ENCODE measurements at places on chromosomes 2 and 18.

DNA sequence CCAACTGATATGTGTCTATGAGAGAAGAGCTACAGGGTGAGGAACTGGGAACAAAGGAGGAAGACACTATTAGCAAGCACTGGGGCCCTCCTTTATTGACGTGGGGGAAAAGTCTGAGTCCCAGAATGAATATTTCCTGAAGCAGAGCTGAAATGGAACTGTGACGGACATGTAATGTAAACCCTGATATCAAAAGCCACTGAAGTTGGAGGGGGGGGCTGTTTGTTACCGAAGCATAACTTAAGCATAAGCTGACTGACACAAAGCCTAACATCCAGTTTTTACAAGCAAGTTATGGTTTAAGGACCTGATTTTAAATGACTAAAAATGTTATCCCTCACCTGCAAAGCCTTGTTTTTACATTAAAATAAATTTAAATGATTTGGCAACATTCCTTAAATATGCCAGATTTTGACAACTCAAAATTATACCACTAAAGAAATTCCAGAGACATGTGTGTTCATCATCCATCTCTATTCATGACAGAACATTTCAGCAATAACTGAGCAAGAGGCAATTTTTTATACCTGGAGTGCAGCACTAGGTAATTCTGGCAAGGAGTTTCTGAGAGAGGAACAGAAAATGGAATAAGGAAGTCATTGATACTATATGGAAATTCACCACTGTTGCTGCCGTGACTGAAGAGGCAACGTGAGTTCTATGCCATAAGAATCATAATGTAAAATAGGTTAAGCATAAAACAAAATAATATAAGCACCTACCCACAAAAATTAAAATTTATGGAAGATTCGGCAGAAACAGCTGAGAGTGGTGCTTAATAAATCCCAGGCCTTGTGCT, 186.0 kb downstream of the AFF3 start:
- no peak for DNase-seq

DNA sequence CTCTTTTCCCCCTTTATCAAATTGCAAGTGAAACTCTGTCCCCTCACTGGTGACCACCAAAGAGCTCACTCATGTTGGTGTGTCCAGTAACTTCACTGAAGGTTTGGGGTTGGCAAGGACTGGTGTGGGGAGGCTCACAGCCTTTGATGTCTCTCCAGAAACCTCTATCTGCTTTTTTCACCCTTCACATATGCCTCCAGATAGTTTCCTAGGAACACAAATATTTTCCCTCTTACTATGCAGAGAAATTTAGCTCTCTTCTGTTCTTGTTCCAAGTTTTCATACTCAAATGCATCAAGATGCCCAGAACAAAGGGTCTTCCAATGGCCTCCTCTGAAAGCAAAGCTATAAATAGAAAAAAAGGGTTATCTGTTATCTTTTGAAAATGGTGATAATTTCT, 20.7 kb downstream of the DTNA start:
- no peak for DNase-seq

- DNase-seq = no peak
Observed at GRCh38 chr2:100000915-100001707, 141.3 kb downstream of the AFF3 start.

DNA sequence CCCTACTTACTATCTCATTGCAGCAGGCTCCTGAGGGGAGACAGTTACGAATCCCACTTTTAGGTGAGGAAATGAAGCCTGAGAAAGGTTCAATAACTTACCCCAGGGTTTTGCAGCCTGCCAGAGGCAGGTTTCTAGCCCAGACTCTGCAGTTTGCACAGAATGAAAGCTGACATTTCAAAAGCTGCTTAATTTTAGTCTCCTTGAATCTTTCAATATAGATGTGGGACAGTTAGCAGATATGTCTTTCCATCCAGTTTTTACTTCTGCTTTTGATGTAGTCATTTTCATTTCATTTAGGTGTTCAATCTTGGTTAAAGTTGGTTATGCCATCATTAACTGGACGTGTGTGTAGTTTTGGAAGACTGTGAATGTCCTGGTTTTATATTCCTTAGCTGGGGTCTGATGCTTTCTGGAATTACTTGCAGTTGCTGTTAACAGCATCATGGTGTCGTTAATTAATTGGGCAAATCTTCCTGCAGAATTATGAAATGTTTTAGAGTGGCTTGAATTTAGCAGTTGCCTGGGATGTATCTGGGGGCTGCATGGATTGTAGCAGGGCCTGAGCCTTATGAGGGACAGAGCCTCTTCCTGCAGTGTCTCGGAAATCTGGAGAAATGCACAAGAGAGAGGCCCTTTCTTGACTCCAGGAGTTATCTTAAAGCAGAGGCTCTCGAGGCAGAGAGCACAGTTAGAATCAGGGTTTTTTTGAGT, 100.8 kb downstream of the ZNF532 start:
- no peak for DNase-seq

DNA sequence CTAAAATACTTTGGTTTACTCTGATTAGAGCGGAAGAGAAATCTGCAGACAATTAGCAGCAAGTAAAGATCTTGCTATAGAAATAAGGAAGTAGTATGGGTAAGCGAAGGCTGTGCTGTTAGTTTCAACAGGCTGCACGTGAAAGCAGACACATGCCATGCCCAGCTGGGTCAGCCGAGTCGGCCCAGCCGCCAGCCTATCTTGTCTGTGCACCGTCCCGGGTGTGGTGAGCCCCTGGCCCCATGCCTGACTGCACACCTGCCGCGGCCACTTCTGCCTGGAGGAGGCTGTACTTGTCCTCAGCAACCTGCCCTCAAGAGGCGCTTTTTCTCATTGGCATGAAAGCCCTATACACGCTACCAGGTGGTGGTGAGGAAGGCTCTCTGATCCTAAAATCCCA, 185.5 kb downstream of the SEPTIN10 start:
- DNase-seq = no peak

DNA sequence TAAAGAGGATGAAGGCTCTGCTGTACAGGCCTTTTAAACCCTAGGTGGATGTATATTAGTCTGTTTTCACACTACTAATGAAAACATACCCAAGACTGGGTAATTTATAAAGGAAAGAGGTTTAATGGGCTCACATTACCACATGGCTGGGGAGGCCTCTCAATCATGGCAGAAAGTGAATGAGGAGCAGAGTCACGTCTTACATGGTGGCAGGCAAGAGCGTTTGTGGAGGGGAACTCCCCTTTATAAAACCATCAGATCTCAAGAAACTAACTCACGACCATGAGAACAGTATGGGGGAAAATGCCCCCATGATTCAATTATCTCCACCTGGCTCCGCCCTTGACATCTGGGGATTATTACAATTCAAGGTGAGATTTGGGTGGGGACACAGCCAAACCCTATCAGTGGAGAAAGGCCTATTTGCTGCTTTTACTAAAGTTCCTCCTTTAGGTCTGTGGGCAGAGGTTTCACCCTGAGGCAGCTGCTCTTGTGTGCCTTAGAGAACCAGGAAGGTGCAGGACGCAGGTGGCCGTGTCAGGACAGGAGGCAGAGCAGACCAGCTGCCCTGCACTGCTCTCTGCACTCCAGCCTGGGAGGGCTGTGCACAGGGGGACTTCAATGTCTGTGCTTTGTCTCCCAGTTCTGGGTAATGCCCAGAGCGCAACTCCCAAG, 178.8 kb upstream of the HDAC4 start:
- DNase-seq = no peak

DNA sequence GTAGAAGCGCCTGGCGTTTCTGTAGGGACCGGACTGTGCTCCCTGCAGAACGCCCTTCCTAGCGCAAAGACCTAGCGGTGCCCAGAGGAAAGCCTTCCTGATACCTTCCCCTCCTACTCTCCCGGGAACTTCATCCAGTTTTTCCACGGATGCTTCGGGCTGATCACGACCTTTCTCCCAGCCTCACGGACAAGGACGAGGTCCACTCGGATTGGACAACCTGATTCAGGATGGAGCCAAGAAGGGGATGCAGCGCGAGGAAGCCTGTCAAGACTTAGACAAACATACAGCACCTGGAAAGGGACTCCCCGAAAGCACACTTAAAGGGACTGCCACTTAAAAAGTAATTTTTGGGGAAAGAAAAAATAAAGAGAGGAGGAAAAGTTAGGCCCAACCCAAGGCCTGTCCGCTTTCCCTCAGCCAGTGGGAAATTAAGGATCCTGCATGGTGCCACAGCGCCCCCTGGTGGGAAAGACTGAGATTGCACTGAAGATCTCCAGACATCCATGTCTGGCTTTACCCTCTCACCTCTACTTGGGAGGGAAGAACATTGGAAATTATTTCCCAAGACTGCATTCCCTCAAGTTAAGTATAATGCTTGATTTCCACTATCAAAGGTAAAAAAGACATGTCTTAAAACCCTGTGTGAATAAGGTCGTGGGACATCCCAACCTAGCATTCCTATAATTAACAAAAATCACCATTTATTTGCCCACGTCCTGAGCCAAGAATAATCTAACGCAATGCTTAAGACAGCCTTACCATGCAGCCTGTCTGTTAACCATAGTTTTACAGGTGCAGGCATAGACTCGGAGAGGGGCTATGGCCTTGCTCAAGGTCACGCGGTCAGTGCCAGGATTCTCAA, 13.4 kb upstream of the COPS8 start:
- DNase-seq = peak; percentile 52

- DNase-seq = no peak
Observed at GRCh38 chr18:42458226-42458625, 503.2 kb downstream of the PIK3C3 start.

- DNase-seq = peak; percentile 11
Observed at GRCh38 chr18:24497031-24497754, 36.8 kb downstream of the HRH4 start.

DNA sequence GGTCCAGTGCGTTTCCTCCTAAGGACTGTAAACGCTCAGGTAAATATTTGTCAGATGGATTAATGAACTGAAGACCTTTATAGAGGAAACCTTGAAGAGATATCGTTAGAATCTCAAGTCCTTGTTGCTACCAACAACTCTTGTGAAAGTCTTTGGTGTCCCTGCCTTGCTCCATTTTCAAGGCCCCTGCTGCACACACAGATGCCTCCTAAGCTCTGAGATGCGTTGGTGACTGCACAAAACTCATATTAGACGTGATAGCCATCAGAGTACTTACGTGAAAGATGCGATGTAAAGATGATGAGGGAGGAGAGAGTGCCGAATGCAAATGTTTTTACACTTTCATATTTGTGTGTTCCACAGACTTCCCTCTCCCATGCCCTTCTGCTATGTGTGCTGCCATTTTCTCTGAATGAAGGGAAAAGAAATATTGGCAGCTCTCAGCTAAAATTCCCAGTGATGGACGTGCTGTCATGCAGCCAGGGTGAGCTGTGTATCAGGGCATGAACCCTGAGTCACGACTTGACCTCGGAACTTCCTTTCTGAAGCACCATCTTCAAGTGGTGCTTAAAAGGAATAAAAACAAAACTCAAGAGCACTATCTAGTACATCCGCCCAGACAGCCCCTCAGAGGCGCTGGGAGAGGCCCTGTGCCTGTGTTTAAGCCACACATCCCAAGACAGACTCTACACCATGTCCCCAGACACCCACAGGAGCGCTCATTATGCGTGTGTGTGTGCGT, 117.4 kb downstream of the FAM210A start:
- DNase-seq = no peak

DNA sequence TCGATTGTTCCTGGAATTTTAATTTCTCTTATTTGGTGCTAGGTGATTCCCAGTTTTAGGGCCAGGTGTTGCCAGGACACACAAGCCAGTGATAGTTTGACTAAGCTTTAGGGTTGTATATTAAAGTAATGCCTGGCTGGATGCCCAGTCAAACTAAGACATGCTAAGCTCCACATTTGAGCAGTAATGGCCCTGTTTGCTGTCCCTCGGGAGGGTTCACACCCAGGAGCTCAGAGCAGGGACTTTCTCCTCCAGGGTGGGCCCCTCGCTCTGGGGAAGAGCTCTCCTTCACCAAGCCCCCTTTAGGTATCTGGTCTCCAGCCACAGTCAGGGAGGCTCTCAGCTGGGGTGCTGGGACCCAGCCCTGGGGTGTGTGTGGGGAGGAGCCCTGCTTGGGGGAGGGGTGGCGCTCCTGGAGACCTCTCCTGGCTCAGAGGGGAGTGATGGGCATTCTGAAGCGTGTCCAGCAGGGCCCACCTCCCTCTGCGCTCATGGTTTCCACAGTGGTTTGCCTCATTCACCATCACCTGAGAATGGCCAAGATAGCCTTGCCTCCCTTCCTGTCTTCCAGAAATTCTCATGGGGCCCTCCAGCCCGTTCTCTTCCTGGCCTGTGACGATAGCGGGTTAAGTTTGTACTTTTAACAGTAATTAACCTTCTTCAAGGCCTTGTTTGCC, 31.7 kb downstream of the INPP4A start:
- no peak for DNase-seq

- DNase-seq = peak; percentile 24
Observed at GRCh38 chr2:86065512-86065911, 40.2 kb downstream of the POLR1A start.

GRCh38 chr2:165924946-165925345, 28.6 kb downstream of the TTC21B start:
- DNase-seq = no peak

DNA sequence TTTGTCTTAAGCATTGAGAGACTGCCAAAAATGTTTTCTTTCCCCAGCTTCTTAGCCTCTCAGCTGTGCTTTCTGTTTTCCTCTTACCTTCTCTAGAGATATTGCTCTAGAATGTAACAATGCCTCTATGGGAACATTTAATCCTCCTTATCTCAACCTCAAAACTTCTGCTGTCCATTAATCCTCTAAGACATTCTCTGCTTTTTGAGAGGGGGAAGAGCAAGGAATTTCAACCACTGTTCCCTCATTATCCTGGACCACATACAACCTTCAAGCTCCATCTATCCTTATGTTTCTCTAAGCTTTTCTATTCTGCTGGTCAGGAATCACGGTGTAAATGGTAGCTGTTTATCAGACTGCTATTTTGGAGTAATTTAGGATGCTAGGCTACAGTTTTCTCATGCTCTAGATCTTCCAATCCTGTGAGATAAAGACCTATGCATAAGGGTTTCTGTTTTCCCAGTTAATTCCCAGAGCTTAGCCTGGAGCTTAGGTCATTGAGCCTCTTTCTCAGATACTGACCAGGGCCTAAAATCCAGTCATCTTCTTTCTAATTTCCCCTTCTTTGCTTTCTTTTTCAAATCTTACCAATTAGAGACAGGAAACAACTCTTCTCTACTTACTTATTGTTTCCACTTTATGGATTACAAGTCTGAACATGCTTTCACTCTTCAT, 282.0 kb downstream of the CALCRL start:
- DNase-seq = peak; percentile 52

DNA sequence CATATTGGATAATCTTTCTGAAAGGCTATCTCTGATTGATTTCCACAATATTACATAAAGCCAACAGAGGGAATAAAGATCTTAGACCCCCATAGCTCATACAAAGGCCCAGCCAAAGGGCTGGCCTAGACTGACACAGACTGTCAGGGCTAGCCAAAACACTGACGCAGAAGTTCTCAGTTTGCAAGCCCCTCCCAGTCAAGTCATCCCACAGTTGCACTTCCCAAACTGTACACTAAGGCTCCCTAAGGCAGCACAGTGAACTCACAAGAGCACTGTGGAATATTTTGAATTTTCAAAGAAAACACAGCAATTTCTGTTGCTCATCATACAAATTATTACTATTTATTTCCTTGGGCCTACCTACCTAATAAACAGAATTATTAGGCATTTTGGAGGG, 244.9 kb downstream of the SP3 start:
- peak; percentile 50 for DNase-seq

GRCh38 chr2:190637903-190638618, 10.8 kb upstream of the NAB1 start:
- DNase-seq = no peak

GRCh38 chr2:24793761-24794435, 673 bp downstream of the CENPO start:
- peak; percentile 61 for DNase-seq

All from LHCN-M2 (cell line).